ENCODE measurements at places on chromosomes 2 and 18.
A peak's percentile ranks its signal among the peaks of the same experiment; 100 is the strongest.

DNA sequence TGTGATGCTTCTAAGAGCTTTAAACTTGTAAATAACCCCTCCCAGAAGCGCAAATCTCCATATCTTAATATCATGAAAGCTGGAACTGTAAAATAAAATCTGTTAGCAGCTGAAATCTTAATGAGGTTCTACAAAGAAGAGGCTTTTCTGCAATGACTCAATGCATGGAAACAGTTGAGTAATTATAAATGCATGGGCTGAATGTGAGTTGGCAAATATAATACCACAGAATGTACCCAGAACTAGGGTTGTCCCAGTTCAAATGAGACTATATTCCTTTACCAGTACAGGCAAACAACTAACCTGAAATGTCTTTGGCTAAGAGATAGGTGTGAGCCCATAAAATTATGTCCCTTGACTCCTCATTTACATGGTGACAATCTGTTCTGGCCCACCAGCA lies 52.9 kb downstream of the SATB2 start:
- DNase-seq: no peak

DNA sequence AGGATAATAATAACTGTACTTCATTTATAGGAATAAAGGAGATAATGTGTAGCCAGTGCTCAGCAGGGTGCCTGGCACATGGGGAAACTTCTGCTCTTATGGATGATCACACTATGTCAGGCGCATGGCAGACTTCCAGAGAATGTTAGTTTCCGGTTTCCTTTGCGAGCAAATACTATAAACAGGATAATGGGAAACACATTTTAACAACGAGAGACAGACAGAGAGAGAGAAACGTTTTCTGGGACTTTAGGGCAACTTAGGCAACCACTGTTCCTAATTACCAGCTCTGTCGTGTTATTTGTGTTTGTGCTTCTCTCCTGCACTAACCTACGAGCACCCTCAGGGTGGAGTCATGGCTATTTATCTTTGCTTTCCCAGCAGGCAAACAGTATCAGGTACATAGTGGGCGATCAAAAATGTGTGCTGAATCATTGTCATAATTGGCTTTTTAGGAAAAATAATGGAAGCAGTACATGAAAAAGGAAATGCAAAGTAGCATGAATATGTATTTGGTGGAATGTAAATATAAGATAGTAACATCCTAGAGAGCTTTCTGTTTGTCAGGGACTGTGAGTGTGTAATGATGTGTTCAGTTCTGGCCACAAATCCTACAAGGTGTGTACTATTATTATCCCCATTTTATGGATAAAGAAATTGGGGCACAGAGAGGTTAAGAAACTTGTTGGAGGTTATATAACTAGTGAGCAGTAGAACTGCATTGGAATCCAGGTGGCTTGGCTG lies 36.8 kb upstream of the IGFBP2 start:
- no peak for DNase-seq

GRCh38 chr2:140863713-140864112 lies 1267.1 kb downstream of the LRP1B start:
- no peak for DNase-seq

DNA sequence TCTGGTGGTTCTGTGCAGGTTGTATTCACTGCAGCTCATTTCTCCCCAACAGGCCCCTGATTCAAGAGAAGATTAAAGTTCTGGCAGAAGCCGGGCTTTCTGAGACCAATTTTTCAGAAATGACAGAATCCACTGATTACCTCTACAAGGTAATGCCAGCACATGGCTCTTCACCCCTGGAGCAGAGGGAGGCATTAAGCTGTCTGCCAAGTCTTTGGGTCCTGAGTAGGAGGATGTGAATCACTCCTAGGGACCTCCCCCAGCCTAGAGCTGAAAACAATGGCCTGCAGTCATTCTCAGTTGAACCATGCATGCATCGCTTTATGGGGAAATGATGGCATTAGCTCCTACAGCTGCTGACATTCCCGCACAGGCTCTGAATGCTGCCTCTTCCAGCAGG lies 20.5 kb upstream of the RPL37A start:
- DNase-seq: no peak

GRCh38 chr18:32669549-32670165 lies 103.2 kb downstream of the KLHL14 start:
- DNase-seq: no peak

DNA sequence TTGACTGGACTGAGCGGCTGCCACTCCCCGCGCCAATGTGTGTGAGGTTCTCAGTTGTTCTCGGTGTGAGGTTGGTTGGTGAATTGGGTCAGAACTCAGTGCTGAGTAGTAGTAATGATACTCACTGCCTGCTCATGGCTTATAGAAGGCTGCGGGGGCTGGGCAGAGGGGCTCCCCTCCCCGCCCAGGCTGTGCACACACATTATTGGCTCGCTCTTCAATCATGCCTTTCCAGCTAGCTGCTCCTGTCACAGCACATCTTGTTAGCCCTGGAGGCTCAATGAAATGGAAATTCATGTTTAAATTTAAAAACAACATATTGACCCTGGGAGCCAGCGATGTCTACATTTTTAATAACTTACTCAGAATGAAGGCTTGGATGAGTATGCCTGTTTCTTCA lies 152.8 kb downstream of the CELF4 start:
- no peak for DNase-seq

GRCh38 chr2:65638443-65638842 lies 206.0 kb upstream of the SPRED2 start:
- no peak for DNase-seq

GRCh38 chr2:97907369-97908100 lies 88.2 kb downstream of the TMEM131 start:
- no peak for DNase-seq

GRCh38 chr18:58578321-58578720 lies 50.6 kb downstream of the ALPK2 start:
- DNase-seq: no peak

DNA sequence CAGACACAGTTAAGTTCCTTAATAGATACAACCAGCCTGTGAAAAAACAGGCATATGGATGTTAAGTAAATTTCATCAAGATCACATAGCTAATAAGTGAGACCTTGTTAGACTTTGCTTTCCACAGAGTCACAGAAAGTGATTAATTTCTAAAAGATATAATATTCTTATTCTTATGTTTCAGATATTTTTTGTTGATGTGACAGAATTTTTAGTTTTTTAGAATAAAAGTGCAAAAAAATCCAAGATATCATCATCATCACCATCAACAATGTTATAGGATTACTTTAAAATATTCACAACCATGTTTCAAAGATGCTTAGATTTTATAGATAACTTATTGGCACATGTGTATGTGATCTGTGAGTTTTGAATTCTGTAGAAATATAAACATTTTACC lies 132.3 kb upstream of the ITGA4 start:
- no peak for DNase-seq

- no peak for DNase-seq
Observed at GRCh38 chr2:100615471-100615870, 52.7 kb downstream of the PDCL3 start.

- no peak for DNase-seq
Observed at GRCh38 chr2:54419855-54420523, 36.1 kb upstream of the SPTBN1 start.

- DNase-seq: no peak
Observed at GRCh38 chr18:42126586-42126985, 171.6 kb downstream of the PIK3C3 start.

- DNase-seq: no peak
Observed at GRCh38 chr18:78407466-78407844, 572.2 kb upstream of the SALL3 start.

- no peak for DNase-seq
Observed at GRCh38 chr2:205747829-205748386, 65.6 kb downstream of the NRP2 start.

DNA sequence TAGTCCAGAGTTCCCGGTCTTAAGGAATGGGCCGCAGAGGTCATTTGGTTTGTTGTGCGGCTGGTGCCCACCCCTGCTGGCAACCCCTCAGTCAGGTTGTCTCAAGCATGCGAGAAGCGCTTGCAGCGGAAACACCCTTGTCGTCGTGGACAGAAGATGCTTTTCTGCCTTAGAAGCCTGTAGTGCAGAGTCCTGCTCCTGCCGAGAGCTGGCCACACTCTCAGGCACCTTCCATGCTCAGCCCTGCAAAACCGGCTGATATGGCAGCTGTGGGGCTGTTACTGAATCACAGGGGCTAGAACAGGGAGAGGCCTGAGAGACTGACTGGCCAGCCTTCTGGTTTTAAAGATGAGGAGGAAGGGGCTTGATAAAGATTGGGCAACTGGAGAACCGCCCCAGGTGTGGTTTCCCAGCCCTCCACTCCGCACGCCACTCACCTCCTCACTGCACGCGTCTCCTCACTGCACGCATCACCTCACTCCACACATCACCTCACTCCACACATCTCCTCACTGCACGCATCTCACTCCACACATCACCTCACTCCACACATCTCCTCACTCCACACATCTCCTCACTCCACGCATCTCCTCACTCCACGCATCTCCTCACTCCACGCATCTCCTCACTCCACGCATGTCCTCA lies 103.6 kb downstream of the USP40 start:
- no peak for DNase-seq

GRCh38 chr18:51051105-51051712 lies 21.2 kb downstream of the SMAD4 start:
- DNase-seq: no peak

GRCh38 chr18:67519592-67519991 lies 3.1 kb upstream of the DSEL start:
- no peak for DNase-seq

- no peak for DNase-seq
Observed at GRCh38 chr2:223315813-223316212, 263.8 kb downstream of the KCNE4 start.

DNA sequence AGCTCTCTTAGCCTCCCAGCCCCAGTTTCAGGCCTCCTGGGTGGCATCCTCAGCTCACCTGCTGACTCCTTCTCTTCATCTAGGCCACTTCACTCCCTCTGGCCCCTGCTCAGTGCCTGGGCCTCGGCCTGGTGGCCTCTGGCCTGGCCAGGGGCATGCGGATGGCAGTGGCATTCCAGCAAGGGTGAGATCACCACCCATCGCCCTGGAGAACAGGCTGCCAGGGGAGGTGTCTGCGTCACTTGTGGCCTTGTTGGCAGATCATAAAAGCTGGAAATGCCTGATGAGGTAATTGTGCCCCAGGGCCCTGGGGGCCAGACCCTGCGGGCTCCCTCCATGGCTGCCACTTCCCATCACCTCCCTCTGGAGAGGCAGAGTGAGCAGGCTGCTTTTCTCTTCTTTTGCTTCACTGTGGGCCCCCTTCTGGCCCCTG lies 72.5 kb upstream of the SMAD2 start:
- no peak for DNase-seq

GRCh38 chr2:177265824-177266817 lies 1.6 kb upstream of the NFE2L2 start:
- no peak for DNase-seq

DNA sequence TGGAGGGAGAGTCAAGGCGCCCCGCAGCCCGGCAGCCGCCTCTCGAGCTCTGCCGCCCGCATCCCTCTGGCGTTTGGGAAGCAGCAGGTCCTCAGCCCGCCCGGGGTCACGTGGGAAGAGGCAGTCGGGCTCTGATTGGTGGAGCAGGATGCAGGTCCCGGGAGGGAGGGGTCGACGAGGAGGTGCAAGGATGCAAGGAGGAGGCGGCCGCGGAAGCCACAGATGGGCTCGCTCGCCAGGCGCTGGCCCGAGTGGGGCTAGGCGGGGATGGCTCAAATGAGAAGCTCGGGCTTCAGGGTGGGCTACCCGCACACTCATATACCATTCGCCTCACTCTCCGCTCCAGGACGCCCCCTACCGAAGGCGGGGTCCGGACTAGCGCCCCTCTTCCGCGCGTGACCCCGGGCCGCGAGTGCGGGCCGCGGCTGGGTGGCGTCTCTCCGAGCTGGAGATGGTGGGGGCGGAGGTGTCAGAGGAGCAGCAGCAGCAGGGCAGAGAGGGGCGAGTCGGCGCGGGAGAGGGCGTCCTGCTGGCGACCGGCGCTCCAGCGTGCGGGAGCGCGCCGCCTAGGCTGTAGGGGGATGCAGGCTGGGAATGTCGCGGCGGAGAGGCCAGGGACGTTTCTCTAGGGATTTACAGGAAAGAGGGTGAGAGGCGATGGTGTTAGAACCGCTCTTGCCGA lies at the start of gene TMEFF2:
TSS of gene TMEFF2 (minus strand) at position 68 of the 682 bp plus-strand sequence. CDS start 409 bp downstream, outside the sequence.
- peak; percentile 16 for DNase-seq

DNA sequence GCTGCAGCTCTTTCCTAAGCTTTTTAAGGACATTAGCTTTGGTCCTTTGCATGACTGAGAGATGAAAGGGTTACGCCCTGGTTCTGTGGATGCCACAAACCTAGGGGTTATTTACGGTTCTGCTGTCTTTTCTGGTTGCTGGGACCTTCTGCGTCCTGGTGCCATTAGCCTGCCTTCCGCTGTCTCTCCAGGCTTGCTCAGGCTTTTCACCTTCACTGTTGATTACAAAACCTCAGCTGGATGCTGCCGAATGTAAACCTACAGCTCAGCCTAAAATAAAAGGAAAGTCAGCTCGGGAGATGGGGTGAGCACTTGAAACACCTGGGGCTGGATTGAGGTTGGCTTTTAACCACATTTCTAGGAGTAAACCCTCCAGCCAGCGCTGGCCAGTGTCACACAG lies 130.9 kb upstream of the ARHGAP28 start:
- no peak for DNase-seq

DNA sequence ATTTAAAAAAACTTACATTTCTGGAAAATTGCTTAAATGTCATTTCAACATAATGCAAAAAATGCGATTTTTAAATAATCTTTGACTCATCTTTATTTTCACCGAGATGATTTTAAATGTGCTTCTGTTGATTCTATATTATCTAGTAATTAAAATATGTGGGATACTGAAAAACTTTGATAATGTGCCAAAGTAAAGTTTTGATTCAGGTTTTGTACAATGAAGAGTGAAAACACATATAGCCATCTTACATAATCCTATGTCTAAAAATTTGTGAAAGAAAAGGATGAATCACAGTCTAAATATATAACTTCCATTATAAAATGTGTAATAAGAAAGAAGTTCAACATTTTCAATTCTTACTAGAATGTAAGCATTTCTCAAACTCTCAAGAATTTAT lies 204.3 kb upstream of the ZC3H15 start:
- DNase-seq: no peak

DNA sequence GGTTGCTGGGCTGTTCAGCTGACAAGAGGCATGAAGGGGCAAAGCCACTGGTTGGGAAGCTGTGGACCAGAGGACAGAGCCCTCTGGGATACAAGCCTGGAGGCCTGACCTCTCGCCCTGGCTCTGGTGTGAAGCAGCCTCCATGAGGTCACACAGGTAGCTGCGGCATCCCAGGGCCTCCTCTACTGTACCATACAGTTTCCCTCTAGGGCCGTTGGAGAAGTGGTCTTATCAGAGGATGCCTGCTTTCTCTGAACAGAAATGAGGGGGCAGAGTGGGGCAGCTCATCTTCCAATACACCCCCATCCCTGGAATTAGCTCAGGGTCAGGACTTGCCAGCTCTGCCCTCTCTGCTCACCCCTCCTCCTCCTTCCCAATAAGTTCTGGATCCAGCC lies 135.1 kb upstream of the SMAD2 start:
- no peak for DNase-seq

DNA sequence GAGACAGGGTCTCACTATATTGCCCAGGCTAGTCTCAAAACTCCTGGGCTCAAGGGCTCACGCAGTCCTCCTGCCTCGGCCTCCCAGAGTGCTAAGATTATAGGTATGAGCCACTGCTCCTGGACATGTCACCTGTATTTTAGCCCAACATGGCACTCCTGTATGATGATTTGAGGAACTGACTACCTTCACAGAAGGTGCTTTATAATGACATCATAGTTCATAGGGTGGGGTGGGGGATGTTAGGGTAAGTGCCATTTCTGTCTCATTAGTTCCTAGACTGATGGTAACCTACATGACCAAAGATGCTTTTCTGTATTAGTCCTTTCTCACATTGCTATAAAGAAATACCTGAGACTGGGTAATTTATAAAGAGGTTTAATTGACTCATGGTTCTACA lies 109.7 kb downstream of the MAP4K4 start:
- no peak for DNase-seq

- no peak for DNase-seq
Observed at GRCh38 chr18:13553449-13553848, 172.9 kb downstream of the FAM210A start.
